ENCODE measurements at places on chromosomes 4 and X.

GRCh38 chrX:124518885-124519284 is 172.5 kb downstream of the SH2D1A start:
- DNase-seq = no peak

GRCh38 chr4:8274765-8275547 is 5.4 kb downstream of the HTRA3 start:
- DNase-seq = no peak

DNA sequence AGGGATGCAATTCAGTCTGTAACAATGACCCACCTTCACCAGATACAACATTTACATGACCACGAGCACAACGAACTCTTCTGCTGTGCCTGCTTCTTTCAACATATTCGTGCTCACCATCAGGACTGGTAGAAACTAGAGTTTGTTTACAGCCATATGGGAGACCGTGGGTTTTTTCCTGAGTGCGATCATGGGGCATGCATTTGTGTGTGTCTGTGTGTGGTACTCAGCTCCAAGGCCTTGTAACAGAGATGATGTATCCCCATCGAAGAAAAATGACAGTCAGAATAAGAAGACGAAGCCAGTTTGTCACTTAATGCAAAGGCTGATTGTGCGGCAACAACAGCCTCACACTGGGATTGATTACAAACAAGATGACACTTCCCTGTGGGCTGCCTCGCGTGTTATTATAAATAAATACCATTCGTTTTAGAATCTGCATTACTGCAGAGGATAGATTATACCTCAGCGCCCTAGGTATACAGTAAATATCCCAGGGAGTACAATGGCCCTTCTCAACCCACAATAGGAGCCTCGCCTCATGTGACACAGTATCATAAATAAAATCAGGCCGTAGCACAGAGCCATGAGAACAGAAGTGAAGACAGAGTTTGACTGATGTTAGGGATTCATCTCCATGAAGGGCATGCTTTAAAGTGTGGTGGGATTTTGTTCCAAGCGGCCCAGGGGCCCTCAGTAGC is 97.3 kb upstream of the NOCT start:
- DNase-seq = peak; percentile 61

GRCh38 chr4:3714642-3715001 is 51.6 kb upstream of the ADRA2C start:
- DNase-seq = no peak

GRCh38 chrX:74179071-74179470 is 124.9 kb upstream of the ZCCHC13 start:
- DNase-seq = no peak

Measured in NCI-H748 treated with DMSO at 0.1 percent for 48 hours (cell line).